GM10248 (cell line): ENCODE measurements at places on chromosomes 12 and 14.

DNA sequence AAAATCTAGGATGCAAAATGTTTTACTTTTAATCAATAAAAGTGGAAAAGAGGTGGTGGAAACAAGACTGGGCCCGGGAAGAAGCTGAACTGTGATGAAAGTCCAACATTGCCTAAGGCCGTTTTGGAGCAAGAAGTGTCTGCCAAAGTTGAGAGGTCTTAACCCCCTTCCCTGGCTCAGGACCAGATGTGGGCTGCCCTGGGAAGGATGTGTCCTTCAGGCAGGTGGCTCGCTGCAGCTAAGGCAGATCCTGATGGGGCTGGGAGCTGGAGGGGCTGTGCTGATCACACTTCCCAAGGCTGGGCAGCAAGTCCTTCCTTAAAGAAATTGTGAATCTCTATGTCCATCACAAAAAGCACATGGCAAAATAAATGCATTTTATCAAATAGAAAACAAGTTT lies 581.6 kb downstream of the GALC start:
- DNase-seq = no peak

GRCh38 chr14:54450535-54450934 lies 9.4 kb upstream of the CNIH1 start:
- peak; percentile 55 for DNase-seq

- no peak for DNase-seq
Observed at GRCh38 chr12:105206686-105207374, 29.1 kb downstream of the APPL2 start.

- no peak for DNase-seq
Observed at GRCh38 chr14:106681161-106681560, 1154.8 kb downstream of the TMEM121 start.

- no peak for DNase-seq
Observed at GRCh38 chr14:98932431-98933325, 339.3 kb downstream of the BCL11B start.

- DNase-seq = no peak
Observed at GRCh38 chr12:120209851-120210250, 8.9 kb upstream of the RPLP0 start.

- no peak for DNase-seq
Observed at GRCh38 chr12:86137936-86138335, 118.3 kb downstream of the MGAT4C start.

DNA sequence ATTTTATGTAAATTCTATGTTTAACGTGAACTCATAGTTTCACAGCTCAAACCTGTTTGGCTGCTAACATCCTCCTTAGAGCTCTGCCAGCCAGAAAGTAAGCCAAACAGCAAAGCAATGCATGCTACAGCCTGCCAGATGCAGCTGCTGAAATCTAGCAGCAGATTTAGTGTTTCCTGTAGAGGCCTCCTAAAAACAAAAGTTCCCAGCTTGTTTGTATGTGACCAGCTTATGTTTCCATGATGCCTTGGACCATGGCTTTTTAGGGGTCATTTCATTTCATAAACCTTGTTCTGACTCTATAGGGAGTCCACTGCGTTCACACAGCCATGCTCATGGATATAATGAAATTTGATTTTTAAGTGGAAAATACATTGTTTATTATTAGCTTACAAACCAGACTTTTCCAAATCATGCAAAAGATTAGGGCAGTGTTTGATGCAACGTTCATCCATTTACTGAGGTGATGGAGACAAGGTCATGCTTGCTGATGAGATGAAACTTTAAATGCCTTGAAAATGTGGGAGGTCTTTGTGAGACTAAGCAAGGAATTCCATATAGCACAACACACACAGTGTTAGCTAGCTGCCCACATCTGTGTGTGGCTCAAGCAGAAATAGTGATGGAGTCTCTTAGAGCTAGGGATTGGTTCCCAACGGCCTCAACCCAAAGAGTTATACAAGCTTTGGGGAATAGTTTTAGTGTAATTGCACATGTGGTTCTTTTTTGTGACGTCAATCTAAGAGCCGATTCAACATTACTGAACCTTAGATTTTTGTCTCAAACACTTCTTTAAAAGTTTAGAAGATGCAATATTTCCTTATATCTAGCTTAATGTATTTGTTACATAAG lies 157.5 kb upstream of the LRIG3 start:
- DNase-seq = no peak

DNA sequence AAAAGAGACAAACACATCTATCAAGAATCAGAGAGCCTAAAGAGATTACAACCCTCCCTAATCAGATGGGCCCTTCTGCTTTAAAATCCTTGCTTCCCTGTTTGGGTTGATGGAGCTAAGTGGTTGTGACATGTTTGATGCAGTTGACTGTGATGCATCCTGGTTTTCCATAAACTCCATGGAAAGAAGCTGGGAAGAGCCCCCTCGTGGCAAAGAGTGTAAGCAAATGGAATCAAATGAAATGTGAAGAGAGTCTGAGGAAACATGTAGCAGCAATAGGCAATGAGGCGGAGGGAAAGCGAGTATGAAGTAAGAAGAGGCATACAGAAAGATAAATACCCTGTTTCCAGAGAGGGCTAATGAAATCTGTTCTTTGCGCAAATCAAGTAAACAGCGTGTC lies 70.4 kb upstream of the SLCO1C1 start:
- DNase-seq = no peak

GRCh38 chr12:55965941-55966407 lies at the start of gene PMEL:
TSS of gene PMEL (minus strand) at chr12:55966042. CDS start at chr12:55966011, 31 bp downstream.
- no peak for DNase-seq
